GM12864 (cell line): ENCODE measurements at places on chromosomes 4 and X.

DNA sequence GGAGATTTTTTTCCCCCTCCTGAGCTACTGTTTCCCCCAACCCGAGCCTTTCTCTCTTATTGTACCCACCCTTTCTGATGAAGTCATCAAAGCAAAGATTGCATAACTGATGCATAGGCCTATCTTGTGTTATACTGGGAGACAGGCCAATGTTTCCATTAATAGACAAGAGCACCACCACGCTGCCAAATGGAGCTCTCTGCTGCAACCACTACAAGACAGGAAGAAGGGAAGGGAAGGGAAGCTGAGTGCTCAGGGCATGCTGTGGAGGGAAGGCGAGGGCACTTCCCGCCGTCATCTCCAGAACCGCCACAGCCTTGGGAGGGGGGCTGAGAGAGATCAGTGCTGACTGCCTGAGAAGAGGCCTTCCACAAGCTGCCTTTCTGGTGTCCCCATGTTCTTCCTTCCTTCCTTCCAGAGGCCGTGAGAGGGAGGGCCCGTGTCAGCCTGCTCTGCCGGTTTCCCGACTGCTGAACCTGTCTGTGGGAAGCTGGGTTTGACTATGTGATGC is 75.0 kb downstream of the MGST2 start:
- DNase-seq = no peak

DNA sequence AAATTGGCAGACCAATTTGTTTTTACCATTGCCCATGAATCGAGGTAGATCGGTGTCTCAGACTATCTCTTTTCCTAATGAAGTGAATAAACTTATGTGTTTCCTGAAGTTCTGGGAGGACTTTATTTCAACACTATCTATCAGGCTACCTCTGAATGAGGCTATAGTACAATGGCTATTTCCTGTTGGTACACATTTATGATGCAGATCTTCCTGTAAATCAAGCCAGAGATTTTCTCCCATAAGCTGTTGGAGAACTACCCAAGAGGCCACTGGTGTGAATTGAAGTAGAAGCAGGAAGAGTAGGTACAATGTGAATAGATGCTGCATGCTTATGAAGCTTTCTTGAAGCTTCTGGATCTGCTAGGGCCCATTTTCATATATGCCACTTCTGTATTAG is 16.0 kb downstream of the TXK start:
- no peak for DNase-seq

GRCh38 chrX:102599951-102600579 is 750 bp downstream of the ARMCX5 start:
- no peak for DNase-seq

DNA sequence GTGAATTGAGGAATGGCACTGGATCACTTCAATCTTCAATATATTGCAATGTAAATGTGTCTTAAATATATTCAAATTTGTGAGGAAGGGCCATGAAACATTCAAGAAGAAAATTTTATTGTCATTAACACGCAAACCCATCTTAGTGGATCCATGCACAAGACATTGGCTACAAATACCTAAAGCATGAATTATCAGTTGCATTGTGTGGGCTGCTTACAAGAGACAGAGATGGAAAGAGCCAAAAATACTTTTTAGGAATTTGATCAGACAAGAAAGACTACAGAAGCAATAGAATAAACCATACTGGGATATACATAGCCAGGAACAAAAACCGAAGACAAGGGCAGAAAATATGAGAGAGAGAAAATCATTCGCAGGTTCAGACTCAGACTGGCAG is 616.2 kb upstream of the GRIA3 start:
- no peak for DNase-seq

GRCh38 chr4:3118312-3118711 is 43.8 kb downstream of the HTT start:
- DNase-seq = no peak

- no peak for DNase-seq
Measured at GRCh38 chr4:102734116-102734515, 26.7 kb downstream of the MANBA start.

- no peak for DNase-seq
Measured at GRCh38 chr4:183441276-183441675, 3.2 kb upstream of the CDKN2AIP start.

DNA sequence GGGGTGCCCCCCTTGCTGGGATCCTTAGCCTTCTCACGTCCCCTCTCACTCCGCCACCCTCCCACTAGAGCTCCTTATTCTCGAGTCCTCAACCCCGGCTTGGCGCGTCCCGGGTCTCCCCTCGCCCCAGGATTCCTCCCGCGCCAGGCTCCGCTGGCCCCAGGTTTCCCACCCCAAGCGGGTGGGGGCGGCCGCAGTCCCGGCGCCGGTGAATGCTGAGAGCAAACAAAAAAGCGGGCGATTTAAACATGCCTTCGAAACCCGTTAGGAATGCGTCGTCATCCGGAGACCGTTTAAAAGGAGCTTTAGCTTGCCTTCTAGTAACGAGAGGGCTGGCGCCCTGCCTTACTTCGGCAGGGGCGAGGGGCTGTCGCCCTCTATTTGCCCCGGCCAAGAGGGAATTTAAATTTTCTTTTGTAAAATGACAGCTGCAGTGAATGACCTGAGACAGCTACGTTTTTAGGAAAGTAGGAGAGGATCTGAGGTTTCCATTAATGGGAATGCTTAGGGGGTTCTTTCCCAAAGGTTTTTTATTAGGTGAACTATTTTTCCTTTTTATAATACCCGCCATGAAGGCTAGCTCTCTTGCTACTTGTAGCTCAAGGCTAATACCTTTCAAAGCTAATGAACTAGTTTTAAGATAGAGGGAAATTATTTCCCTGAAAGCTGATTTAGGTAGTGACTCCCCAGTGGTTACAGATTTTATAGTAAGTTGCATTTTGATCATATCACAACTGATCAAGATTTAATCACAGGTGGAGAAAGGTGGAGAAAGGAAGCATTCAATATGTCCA is 3.1 kb downstream of the JADE1 start:
- DNase-seq = no peak

DNA sequence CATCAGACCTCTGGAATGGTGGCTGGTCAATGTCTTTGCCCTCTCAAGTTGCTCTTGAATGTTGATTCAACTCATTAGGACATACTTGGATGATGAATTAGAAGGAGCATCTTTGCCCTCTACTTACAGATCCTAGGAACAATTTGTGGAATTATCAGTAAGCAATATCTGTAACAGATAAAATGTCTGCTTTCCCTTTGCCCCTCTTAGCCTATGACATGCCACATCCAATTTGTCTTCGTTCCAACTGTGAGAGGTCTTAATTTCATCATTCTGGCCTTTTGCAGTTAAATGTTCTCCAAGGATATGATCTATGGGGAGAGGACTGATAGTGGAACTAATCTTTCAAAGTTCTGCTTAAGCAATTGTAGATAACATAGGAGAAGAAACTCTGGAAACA is 148.3 kb downstream of the PDE5A start:
- no peak for DNase-seq

GRCh38 chr4:77465271-77465670 is 140.3 kb upstream of the CXCL13 start:
- DNase-seq = no peak

- DNase-seq = no peak
Measured at GRCh38 chrX:131061306-131061705, 3.2 kb downstream of the ARHGAP36 start.

DNA sequence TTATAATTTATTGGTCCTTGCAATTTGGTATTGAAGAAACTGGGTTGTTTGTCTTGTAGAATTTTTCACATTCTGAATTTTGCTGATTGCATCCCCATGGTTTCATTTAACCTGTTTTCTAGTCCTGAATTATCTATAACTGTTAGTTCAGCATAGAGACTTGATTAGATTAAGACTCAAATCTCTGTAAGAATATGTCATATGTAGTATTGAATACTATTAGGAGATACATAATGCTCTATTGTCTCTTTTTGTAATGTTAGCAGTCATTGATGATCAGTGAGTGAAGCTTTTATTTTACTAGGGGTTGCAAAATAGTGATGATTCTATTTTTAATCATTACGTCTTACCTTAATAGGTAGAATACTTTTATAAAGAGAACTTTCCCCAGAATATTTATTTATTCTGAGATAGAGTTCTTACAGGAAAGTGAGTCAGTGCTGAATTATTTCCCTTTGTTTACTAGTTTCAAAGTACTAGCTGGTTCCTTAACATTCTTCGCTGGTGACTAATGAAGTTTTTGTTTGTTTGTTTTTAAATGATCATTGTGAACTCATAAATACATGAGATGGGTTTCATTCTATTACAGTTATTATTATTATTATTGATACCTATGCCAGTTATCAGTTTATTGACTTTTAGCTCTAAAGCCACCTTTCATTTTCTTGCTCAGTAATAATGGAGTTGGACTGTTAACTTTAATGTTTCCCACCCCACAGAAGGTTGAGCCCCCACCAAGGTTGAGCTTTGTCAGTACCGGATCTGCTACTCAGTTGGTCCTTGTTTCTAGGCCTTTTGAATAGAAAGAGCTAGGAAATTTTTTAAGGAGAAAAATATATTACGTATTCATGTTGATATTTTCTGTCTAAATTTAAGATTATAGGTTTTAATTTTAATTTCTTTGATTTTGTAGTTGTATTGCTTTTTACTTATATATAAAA is 102.3 kb downstream of the LARP1B start:
- DNase-seq = no peak

DNA sequence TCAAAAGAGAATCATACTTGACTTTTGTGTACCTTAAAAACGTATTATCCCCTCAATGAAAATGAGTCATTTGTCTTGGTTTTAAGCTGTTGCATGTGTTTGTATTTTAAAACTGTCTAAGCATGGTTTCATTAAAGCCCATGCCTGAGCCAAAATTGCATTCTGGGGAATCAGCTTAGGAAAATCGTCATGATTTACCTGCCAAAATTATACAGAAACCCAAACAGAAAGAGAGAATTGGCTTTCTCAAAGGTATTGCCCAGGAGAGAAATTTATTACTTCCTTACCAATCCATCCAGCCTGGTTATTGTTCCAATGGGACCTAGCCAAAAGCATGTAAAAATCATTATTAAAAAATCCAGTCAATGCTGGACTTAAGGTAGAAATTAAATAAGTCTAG is 37.6 kb downstream of the GPR174 start:
- DNase-seq = no peak

GRCh38 chrX:129632443-129632842 is 22.3 kb downstream of the APLN start:
- no peak for DNase-seq
